Activated CD8-positive, alpha-beta T cell treated with anti-CD3 and anti-CD28 coated beads for 36 hours (primary cell): ENCODE measurements at places on chromosomes 2 and 18. TPM values are rescaled to one million over a fixed set of nuclear protein-coding genes. Genes with fewer than 3 reads are reported as not detected.

ITGA4 gene
- 64.5 TPM for total RNA-seq

TCF23 gene
- total RNA-seq: not detected

MAP3K19 gene
- not detected for total RNA-seq

AQP12A gene
- not detected for total RNA-seq

SKA1 gene
- total RNA-seq: 29.4 TPM

THAP4 gene
- total RNA-seq: 48.9 TPM

PRSS56 gene
- total RNA-seq: not detected

FNDC4 gene
- not detected for total RNA-seq

PFN4 gene
- total RNA-seq: not detected

FASTKD1 gene
- total RNA-seq: 55.4 TPM

KIF5C gene
- total RNA-seq: 10.2 TPM

FBXO15 gene
- total RNA-seq: 2.1 TPM

ZSWIM2 gene
- not detected for total RNA-seq

PROKR1 gene
- not detected for total RNA-seq

CREG2 gene
- not detected for total RNA-seq

HOXD4 gene
- not detected for total RNA-seq

REG3G gene
- total RNA-seq: not detected

IL36A gene
- not detected for total RNA-seq

UBE2E3 gene
- 29.4 TPM for total RNA-seq

ABCG8 gene
- not detected for total RNA-seq

UGT1A3 gene
- total RNA-seq: not detected

CGREF1 gene
- 4.3 TPM for total RNA-seq

DNER gene
- not detected for total RNA-seq

SCYGR7 gene
- not detected for total RNA-seq

UGT1A10 gene
- total RNA-seq: not detected

IL1RN gene
- total RNA-seq: 0.50 TPM

VWC2L gene
- not detected for total RNA-seq

SAG gene
- not detected for total RNA-seq

DUSP2 gene
- total RNA-seq: 313 TPM

IL36RN gene
- total RNA-seq: not detected

CYS1 gene
- 0.11 TPM for total RNA-seq

PLCL1 gene
- 0.69 TPM for total RNA-seq

PARD3B gene
- 0.11 TPM for total RNA-seq

TMEM169 gene
- total RNA-seq: 0.76 TPM

C1QL2 gene
- not detected for total RNA-seq

IL37 gene
- not detected for total RNA-seq

IL18RAP gene
- total RNA-seq: 6.0 TPM

DSC2 gene
- not detected for total RNA-seq

FAM237A gene
- total RNA-seq: not detected

GCA gene
- total RNA-seq: 23.4 TPM

RPE gene
- 58.1 TPM for total RNA-seq

IGFBP5 gene
- total RNA-seq: not detected

HOXD13 gene
- not detected for total RNA-seq

STPG4 gene
- not detected for total RNA-seq

STARD6 gene
- total RNA-seq: not detected

PKP4 gene
- total RNA-seq: 33.7 TPM

CDC42EP3 gene
- total RNA-seq: 22.6 TPM

YES1 gene
- total RNA-seq: 38.8 TPM

POTEF gene
- not detected for total RNA-seq

NRP2 gene
- 1.6 TPM for total RNA-seq

TMEM247 gene
- total RNA-seq: not detected

RAB12 gene
- 11.9 TPM for total RNA-seq

PLGLB1 gene
- 1.3 TPM for total RNA-seq

GALNT5 gene
- not detected for total RNA-seq

ALLC gene
- not detected for total RNA-seq

IL36G gene
- total RNA-seq: not detected

CXCR1 gene
- not detected for total RNA-seq

IGFBP2 gene
- 124 TPM for total RNA-seq

MSGN1 gene
- total RNA-seq: not detected
